ENCODE measurements at places on chromosomes 2 and 18.

DNA sequence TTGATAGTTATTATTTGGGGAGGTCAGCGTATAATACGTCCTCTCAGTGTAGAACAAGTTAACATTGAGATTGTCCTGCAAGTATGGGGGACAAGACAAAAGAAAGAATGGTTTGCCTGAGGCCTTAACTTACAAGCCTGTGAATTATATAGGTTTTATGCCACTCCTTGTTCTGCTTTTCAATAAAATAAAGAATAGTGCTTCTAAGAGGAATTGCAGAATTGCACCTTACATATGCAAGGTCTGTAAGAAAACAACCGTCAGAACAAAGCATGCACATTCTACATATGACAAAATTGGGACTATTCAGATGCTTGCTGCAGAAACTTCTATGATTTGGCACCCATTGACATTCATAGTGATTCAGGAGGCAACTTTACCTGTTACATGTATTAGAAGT lies 785.0 kb downstream of the NR4A2 start:
- DNase-seq, result no peak

GRCh38 chr2:57429831-57430230 lies 616.8 kb upstream of the VRK2 start:
- no peak for DNase-seq

DNA sequence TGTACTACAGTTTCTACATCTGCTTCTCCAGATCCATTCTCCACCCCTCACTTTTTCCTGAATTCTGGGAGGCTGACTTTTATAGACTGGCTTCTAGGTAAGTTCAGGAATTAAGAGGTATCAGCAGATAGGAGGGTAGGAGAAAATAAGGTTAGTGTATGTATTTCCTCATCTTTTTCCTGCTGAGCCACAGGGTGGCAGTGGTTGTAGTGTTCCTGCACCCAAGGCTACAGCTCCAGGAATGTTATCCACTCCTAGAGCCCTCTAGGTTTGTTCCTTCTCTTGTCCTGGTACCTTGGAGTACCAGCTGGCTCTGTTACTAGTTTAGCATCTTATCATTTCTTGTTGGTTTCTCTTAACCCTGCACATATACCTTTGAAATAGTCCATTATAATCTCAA lies 40.7 kb upstream of the C2orf66 start:
- DNase-seq, result no peak

- no peak for DNase-seq
These were observed 12.2 kb downstream of the CREB1 start for GRCh38 chr2:207541933-207542332.

- DNase-seq, result no peak
These were observed 56.4 kb upstream of the VRK2 start for GRCh38 chr2:57990118-57990725.

- DNase-seq, result no peak
These were observed 65.4 kb downstream of the XDH start for GRCh38 chr2:31349160-31349559.

- no peak for DNase-seq
These were observed 46.5 kb upstream of the NFU1 start for GRCh38 chr2:69483696-69484095.

GRCh38 chr2:121650315-121650930 lies 1.2 kb upstream of the CLASP1 start:
- DNase-seq, result peak; percentile 16

GRCh38 chr2:192419786-192420185 lies 225.1 kb upstream of the TMEFF2 start:
- no peak for DNase-seq

GRCh38 chr2:13616059-13616458 lies 899.3 kb downstream of the TRIB2 start:
- no peak for DNase-seq

DNA sequence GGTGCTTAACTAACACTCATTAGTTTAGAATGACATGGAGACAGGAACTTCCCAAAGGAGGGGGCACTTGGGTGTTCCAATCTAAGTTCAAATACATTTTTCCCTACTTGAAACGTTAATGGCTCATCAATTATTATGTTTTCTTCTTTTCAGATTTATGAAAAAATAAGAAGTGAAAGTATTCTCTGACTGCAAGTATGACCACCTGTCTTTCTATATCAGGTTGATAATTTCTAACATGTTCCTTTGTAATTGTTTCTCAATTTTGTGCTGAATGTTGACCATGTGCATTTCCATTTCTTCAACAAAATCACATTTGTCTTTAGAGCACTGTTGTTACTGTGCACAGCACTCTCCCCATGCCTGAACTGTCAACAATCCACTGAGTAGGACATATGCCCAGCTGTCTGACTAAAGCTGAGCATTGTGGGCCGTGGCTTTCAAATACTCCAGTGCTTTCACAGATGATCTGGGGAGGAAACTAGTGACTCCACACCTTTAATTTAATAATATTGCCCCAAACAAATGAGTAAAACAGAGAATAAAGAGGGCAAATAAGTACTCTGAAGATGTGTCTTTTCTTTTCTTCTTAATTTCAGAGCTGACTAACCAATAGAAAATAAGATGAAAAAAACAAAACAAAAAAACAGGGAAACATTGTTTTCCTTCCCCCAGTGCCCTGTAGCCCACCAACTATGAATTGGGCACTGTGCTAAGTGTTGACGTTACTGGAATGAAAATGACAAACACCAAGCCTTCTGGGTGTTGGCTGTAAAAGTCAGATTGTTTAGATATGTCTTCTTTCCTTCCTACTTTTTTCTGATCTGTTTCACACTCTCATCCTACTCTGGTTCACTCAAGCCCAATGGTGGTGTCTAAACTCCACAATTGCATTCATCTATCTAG lies 16.0 kb downstream of the LANCL1 start:
- DNase-seq, result no peak

GRCh38 chr18:43148231-43148630 lies 32.7 kb upstream of the RIT2 start:
- no peak for DNase-seq

GRCh38 chr2:203533676-203534591 lies 1.2 kb downstream of the RAPH1 start:
- peak; percentile 49 for DNase-seq

DNA sequence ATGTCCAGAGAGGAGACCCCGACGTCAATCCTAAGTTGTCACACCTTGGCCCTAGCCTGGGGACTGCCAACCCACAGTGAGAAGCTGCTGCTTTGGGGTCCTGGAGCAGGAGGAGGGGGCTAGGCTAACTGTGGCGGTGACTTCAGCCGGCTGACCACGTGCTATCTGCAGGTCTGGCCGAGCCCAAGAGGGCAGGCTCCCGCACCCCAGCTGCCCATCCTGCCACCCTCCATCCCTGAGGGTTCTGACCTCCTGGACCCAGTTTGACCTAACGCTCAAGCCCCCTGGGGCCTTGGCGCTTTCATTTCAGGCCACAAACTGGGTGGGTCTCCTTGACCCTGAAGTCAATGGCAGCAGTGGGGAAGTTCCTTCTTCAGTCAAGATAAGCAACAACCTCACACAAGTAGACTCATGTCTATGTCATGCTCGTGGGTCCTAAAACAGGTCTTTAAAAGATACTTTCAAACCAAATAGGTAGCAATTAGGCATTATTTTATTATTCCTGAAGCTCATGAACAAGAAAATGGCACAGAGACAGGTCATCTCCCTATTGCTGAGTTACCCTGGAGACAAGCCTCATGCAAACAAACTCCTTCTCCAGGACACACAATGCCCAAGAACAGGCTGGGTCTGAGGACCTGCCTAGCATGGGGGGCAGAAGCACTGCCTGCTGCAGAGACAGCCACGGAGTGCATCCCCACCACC lies 2.3 kb downstream of the HES6 start:
- no peak for DNase-seq

DNA sequence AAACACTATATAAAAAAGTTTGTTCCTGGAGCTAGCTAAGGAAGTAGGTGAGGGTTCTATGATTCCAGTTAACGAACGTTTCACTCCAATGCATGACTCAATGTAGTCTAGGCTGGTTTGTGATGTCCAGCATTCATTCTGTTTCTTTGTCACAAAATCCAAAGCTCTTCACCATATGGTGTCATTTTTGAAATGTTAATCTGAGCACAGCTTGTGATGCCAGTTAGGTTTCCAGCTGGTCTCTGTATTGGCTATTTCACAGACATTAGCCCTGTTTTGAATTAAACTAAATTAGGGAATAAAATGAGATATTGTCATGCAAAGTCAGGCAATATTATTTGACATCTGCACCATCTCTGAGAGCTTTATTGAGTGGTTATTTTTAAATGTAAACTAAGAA lies 159.4 kb downstream of the RBM43 start:
- no peak for DNase-seq

DNA sequence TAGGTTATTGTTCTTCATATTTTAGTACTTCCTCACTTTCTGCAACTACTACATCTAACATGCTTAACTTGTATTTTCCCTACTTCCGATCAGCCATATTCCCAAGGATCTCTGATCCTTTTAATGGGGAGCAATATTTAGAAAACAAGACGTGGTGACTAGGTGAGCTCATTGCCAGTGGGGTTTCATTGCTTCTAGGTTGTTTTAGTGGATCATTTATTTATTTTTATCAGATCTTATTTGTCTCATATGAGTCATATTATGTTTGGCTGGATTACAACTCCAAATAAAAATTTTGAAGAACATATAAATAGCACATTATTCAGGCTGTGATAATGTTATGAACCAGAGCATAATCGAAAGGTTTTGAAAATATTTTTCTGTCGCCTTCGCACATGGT lies 480.9 kb upstream of the TMEFF2 start:
- DNase-seq, result no peak

- DNase-seq, result no peak
These were observed 126.6 kb upstream of the RGPD4 start for GRCh38 chr2:107700073-107700472.

DNA sequence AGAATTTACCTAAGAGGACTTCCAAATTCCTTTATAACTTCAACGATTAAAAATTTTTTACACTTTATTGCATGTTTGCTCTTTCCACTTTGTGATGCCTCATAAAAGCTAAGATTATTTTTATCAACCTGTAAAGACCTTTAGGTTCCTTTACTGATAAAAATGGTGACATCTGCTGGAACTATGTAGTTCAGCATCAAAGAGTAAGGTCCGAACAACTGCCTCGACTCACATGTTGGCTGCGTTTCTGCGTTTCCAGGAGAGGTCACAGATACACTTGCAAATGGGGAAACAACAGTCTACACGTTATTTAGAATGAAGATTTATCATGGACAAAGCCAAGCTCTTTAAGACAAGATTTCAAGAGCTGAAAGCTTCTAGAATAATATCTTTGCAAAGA lies 18.8 kb upstream of the TMX3 start:
- DNase-seq, result no peak

GRCh38 chr18:73535990-73536389 lies 611.6 kb downstream of the FBXO15 start:
- DNase-seq, result no peak

DNA sequence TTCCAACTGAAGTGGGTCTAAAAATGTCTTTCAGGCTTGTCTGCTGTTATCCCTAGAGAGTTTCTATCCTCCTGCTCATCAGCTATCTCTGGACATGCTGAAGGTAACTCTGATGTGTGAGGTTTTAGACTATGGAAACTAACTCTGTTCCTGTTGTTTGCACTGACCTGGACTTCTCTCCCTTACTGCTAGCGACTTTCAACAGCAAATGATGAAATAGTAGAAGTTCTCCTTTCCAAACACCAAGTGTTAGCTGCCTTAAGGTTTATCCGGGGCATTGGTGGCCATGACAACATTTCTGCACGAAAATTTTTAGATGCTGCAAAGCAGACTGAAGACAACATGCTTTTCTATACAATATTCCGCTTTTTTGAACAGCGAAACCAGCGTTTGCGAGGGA lies 26.9 kb downstream of the RMC1 start:
- DNase-seq, result no peak

DNA sequence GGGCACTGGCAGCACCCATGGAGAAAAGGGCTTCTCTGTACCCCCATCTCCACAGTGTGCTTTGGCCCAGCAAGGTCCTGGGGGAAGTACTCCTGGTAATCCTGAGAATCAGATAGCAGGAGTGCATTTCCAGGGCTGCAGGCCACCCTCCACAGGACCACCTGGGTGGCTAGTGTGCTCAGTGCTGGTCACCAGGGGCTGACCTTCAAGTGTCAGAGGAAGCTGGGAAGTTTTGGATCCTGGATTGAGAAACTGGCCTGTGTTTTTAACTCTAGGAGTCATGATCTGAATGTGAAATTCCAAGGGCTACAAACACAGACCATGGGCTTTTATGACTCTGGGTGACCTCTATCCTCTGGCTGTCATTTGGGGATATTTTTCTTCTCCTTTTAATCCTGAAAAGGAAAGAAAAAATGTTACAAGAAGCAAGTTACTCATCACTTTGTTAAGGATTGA lies 9.3 kb downstream of the RHOB start:
- DNase-seq, result no peak

DNA sequence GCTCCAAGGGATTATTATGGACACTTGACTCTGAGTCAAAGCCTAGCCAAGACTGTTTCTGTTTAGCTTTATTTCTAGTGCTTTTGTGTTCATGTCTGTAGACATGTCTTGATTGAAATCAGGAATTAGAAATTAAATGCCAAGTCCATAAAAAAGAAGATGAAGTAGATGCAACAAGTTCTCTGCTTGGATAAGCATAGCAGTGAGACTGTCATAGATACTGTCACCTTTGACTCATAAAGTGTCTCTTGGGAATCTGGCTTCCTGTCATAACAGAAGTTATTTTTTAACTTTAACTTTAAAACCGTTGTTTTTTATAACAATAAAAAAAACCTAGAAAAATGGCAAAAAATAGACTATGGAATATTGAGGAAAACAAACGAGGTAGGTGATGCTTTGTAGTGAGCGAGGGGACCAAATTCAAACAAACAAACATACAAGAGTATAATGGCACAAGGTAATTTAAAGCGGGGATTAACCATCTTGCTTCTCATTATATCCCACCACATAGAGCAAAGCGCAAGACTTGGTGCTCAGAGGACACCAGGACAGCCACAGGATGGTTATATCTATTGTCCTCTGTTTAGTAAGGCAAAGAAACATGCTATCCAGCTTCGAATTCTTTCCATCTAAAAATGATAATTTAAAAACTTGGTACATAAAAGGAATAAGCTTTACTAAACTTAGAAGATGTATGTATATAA lies 64.6 kb downstream of the CD226 start:
- no peak for DNase-seq

DNA sequence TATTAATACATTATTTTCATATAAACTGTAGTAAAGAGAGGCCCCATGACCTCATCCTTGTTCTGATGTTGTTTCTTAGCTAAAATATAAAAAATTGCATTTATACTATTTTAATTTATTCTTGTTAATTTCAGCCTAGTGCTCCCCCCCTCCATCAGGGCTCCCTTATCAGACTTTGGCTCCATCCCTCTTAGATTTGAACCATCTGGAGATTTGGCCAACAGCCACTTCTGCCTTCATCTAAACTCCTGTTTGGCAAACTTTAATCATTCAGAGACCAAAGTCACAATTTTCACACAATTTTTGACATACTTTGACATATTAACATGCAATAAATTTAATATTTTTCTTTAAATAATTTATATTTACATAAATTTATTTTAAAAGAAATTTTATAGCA lies 569.3 kb downstream of the TDRD15 start:
- no peak for DNase-seq

DNA sequence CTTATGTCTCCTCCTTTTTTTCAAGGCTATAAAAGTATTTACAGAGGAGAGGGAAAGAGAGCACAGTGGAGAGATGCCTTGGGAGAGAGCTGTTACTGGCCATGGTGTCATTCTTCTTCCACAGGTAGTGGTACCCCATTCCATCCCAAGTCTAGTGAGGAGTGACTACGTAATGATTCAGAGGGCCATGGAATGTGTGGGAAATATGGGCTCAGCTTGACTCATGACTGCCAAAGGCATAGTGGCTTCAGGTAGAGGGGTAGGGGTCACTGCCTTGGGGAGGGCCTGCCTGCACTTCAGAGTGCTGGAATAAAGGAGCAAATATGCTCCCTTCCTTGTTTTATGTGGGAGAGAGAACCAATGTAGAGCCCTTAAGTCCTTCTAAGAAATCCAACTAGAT lies 620.6 kb downstream of the IRS1 start:
- DNase-seq, result no peak
